ENCODE measurements at places on chromosomes 5 and 9.

DNA sequence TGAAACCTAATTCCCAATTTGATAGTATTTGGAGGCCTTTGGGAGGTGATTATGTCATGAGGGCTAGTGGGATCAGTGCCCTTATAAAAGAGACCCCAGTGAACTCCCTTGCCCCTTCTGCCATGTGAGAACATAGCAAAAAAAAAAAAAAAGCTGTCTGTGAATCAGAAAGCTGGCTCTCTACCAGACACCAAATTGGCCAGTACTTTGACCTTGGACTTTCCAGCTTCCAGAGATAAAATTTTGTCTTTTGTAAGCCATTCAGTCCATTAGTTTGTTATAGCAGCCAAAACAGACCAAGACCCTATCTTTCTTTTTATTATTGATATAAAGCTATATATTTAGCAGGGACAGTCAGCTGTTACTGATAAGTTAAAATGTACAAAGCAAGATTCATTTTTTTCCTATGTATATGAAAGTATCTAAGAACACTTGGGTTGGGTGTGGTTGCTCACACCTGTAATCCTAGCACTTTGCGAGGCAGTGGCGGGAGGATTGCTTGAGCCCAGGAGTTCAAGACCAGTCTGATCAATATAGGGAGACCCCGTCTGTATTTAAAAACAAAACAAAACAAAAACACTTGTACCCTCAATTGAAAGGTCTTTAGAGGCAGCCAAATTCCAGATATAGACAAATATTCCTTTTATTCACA is 8.1 kb upstream of the C5orf24 start:
- DNase-seq, result no peak

GRCh38 chr5:131855452-131855851 is 58.6 kb upstream of the FNIP1 start:
- DNase-seq, result no peak

- no peak for DNase-seq
Measured at GRCh38 chr9:131997779-131998178, 81.9 kb downstream of the MED27 start.

DNA sequence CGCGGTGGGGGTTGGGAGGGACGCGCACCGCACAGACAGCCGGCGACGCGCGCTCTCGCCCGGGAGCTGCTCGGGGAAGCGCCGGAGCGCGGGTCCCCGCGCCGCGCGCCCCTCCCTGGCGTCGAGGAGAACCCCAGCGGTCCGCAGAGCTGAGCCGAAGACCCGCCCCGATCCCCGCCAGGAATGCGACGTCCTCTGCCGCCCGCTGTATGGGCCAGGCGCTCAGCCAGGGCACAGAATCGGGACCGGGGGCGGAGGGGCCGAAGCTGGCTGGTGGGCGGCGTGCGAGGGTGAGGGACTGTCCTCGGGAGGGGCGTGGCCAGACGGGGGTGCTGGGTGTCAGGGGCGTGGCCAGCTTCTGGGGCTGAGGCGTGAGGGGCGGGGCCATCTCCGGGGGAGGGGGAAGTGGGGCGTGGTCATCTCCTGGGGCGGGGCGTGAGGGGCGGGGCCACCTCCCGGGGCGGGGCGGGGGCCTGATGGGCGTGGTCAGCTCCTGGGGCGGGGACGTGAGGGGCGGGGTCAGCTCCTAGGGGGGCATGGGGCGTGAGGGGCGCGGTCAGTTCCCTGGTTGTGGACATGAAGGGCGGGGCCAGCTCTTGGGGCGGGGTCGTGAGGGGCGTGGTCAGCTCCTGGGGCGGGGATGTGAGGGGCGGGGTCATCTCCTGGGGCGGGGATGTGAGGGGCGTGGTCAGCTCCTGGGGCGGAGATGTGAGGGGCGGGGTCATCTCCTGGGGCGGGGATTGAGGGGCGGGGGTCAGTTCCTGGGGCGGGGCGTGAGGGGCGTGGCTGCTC is 965 bp downstream of the PTGDS start:
- no peak for DNase-seq
